ENCODE measurements at places on chromosomes 5 and 9.

DNA sequence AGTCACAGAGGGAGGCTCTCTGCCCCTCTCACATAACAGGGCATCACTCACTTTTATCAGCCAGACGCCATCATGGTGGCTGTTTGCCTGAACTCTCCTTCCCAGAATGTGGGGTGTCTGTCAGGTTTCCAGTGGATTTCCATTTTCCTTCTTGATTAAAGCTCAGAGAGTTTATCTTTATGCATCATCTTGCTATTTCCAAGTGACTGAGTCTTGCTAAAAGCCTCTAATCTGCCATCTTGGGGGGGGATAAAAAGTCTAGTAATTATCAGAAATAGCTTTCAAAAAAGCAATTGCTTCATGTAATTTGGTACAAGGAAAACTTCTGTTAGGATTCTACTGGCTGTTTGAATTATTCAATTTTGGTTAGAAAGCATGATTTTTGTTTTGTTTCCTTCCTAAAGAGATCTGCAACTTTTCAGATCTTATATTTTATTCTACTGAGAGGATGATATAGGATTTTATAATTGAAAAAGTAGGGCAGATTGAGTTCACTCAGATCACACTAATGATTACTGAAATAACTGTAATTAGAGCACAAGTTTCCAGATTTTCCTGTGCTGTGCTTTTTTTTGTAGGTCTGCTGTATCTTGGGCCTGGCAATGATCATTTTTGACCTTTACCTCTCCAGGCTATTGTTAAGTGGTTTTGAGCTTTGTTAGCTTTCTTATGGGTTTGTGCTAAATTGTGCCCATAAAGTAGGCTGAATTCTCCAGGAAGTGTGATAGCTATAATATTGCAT, 661.5 kb downstream of the TLE4 start:
- no peak for DNase-seq

DNA sequence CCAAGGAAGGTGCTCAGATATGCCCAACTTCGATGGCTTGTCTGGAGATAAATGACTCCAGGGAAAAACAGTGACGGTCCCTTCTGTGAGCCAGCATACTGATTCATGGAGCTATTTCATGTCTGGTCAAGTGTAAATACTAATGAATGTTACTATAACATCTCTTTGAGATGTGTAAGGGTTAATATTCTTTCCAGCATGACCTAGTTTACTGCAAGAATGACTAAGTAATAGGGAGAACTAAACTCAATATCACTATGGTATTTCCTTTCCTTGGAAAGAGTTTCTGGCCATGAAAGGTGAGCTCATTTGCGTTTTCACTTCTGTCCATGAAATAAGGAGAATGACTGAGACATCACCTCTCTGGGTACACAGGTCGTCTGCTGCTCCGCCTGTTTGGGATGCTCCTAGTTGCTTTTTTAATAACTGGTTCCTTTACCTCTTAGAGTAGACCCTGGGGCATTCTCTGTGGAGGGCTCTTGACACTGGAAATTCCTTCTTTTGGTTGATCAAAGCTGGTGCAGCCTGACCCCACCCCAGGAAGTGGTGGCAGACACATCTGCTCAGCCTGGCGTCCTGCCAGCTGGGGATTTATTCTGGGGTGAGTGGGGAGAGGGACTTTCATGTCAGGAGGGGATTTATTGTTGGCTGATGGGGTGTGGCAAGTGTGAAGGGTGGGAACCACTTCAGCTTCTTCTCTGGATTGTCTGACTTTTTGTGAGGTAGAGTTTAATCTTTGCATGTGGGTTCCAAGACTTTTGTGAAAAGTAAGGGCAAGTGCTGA, 250.0 kb upstream of the MPDZ start:
- peak; percentile 37 for DNase-seq

GRCh38 chr9:101664453-101664852, 69.7 kb upstream of the PPP3R2 start:
- DNase-seq, result no peak

- DNase-seq, result no peak
Measured at GRCh38 chr9:130327070-130327780, 61.7 kb downstream of the HMCN2 start.

- DNase-seq, result peak; percentile 42
Measured at GRCh38 chr9:86580688-86581087, 226.5 kb upstream of the TUT7 start.

- DNase-seq, result no peak
Measured at GRCh38 chr9:8157683-8158324, 358.2 kb upstream of the DMAC1 start.

DNA sequence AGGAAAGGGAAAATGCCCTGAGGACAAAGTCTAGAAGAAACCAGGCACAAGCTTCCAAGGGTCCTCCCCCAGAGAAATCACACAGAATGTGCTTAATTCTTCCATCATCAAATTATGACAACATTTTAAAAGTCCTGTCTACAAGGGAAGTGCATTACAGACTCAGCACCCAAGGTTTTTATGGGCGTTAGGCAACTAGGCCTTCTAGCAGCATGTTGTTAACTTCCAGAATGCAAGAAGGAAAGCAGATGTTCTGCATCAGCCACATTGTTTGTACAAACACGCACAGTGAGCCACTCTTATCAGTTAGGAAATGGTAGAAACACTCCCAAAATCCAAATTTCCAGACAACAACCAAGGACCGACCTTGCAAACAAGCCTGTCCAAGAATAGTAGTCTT, 26.5 kb downstream of the SMC5 start:
- DNase-seq, result no peak

GRCh38 chr5:80713631-80714030, 58.8 kb upstream of the DHFR start:
- DNase-seq, result no peak

DNA sequence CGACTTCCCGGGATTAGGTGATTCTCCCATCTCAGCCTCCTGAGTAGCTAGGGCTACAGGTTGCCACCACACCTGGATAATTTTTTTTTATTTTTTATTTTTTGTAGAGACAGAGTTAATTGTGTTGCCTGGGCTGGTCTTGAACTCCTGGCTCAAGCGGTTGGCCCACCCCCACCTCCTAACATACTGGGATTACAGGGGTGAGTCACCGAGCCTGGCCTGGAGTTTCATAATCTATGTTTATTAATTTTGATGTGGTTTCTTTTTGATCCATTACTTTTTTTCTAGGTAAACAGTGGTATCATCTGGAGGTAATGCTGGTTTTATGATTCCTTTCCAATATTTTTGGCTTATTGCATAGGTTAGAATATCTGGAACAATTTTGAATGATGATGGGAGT, 54.2 kb downstream of the KIAA1958 start:
- no peak for DNase-seq

DNA sequence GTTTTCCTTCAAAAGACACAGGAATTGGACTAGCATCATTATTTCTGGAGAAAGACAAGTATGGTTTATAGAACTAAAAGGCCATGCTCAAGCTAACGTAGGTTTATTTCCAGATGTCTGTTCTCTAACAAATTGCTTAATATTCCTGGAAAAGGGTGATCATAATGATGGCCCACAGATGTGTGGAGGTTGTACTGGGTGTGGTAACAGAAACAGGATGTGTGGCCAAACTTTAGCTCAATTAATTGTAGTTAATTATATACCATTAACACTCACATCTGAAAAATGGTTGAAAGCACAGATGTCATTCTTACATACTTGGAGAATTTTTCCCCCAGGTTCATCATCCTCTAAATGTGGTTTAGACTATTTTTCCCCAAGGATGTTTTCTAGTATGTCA, 292.7 kb upstream of the RASA1 start:
- no peak for DNase-seq

GRCh38 chr5:28132151-28132550, 1093.8 kb upstream of the CDH9 start:
- no peak for DNase-seq

GRCh38 chr9:36911601-36912412, 122.3 kb downstream of the PAX5 start:
- no peak for DNase-seq

GRCh38 chr5:173324115-173325001, 3.9 kb downstream of the STC2 start:
- DNase-seq, result peak; percentile 90

DNA sequence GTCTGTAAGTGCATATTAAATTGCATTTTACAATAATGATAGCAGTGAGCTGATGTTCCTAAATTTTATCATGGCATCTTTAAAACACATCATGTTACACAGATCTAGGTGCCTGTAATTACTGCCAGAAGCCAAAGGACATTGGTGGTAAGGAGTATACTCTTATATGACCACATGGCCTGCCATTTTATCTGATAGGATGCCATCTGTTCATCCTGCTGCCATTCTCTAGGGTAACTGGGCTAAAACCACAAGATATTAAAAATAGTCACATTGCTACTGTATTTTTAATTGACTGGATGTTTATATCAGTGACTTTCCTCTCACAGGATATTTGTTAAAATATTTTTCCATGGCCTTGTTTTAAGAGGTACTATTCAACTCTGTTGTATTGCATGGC, 53.1 kb downstream of the HCN1 start:
- no peak for DNase-seq

DNA sequence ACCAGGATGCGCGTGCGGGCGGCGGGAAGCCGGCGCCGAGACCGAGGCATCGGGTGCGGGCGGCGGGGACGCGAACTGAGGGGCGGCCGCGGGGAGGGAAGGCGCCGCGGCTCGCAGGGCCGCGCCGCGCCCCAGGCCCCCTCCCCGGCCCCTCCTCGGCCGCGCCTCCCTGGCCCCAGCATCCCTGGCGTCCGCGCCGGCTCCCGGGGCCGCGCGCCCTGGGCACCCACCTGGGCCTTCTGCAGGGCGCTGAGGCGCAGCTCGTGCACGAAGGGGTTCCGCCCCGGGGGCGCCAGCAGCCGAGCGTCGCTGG, 324 bp downstream of the LPCAT1 start:
- no peak for DNase-seq

DNA sequence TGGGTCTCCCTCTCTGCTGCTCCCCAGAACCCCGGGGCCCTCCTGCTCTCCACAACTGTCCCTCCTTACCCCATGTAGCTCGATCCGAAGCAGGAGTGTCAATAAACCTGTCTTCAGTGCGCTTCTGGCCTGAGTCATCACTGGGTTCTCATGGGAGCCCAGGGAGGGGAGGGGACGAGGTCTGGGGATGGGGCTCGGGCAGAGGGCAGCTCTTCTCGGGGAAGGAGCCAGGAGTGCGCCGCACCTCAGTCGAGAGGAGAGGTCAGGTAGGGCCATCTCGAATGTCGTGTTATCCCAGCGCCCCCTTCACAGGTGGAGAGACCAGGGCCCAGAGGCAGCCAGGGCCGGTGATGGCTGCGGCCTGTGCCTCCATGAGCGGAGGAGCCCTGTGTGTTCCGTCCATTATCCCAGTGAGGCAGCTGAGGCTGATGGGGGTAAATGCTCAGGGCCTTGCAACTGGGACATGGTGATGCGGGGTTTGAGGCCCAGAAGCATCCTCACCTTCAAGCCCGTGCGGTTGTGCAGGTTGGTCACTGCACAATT, 52.1 kb downstream of the LRSAM1 start:
- DNase-seq, result no peak

DNA sequence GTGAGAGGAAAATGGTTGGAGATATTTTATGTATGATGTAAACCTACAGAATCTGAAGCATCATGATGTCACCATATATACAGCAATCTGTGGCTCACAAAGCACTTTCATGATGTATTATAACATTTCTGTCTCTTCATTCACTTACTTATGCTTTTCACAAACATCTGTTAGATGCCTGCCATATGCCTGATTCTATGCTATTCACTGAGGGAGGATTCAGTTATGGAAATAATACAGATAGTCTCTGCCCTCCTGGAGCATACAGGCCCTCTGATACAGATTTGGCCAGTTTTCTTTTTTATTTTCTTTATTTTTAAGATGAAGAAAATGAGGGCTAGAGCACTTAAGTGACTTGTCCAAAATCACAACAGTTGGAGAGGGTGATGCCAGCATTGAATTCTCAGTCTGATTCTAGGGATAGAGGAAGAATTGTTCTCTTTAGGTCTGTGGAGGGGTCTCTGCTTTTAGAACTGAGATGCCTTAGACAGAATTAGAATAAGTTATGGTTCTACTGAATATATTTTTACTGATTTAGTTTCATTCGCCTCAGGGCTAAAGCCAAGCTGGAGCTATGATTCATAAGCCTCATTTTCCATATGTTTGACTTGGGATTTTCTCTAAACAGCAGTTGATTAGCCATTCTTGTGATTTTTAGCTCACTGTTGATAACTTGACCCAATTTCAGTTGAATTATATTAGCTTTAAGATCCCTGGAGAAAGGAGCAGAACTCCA, 636.4 kb downstream of the PRELID2 start:
- DNase-seq, result no peak

- no peak for DNase-seq
Measured at GRCh38 chr5:77743181-77743580, 33.0 kb downstream of the TBCA start.

DNA sequence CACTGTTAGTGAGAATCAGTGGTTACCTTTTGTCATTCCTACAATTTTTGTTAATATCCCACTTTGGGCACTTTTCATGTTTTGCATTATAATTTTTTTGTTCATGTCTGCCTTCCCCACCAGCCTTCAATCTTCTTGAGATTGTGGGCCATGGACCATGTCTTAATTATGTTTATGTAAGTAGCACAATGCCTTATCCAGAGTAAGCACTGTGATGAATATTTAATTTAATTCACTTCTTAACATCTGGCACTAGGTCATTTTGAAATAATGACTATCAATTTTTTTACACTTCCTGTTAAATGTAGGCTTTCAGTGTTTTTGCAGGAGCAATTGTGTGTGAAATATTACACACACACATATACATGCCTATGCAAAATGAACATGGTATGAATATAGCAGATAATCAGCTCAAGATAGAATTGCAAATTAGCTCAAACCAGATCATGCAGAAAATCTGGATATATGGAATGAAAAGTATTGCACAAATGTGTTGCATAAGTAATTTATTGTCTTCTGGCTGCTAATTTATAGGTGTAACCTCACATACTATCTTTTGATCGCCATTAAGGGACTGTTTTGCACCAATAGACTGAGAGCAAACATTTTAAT, 5.3 kb upstream of the SHOC1 start:
- DNase-seq, result no peak

GRCh38 chr9:133886563-133887501, 105.3 kb downstream of the VAV2 start:
- no peak for DNase-seq

DNA sequence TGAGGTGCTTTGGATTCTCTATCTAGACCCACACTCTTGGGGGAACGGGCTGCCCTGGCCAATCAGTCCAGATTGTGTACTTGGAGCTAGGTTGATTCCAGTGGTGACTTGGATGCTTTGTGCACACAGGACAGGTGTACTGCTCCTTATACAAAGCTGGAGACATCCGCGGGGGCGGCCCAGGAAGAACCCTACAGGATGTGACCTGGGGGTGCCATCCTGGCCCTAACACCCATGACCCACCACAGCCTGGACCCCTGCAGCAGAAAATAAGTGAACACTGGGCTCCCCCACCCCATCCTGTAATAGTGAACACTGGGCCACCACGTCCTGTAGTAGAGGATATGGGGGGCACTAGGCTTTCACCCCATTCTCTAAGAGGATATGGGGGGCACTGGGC, 12.1 kb upstream of the PLEKHG4B start:
- no peak for DNase-seq

GRCh38 chr5:56494300-56494731, 261.2 kb upstream of the ANKRD55 start:
- peak; percentile 43 for DNase-seq

- no peak for DNase-seq
Measured at GRCh38 chr9:94692601-94693000, 33.9 kb upstream of the AOPEP start.

GRCh38 chr5:40277161-40277906, 402.4 kb upstream of the PTGER4 start:
- no peak for DNase-seq
